CD4-positive, alpha-beta T cell treated with Interleukin-1 beta for 1 hour (primary cell): ENCODE measurements at places on chromosomes 13 and 19.

DNA sequence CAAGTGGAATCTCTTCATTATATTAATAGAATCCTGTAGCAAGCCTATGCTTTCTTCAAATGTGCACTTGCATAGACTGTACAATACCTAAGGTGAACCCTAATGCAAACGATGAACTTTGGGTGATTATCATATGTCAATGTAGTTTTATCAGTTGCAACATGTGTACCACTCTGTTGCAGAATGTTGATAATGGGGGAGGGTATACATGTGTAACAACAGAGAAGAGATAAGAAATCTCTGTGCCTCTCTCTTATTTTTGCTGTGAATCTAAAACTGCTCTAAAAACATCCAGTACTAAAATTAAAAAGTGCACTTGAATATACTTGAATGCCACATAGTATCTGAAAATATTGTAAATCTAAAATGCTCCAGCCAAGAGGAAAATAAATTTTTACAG, 820.8 kb upstream of the MIR17HG start:
- no peak for DNase-seq

DNA sequence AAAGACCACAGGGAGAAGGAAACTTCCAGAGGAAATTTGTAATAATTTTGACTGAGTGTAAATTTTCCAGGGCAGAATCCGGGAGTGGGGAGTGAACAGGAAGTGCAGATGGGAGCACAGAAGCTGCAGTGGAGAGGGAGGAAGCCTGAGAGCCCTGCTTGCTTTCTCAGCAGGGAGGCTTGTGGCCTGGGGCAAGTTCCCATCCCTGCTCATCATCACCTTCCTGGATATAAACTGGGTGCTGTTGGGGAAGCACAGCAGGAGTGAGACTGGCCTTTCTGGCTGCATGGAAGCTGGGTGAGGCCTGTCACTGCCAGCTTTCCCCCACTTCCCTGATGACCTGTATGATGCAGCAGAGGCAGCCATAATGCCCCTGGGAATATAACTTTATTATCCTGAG, 532.9 kb downstream of the SLITRK6 start:
- DNase-seq, result no peak

GRCh38 chr19:23273022-23273589, 22.9 kb upstream of the ZNF724 start:
- peak; percentile 26 for DNase-seq

- no peak for DNase-seq
Measured at GRCh38 chr19:3423183-3423829, 56.9 kb downstream of the NFIC start.
